Hematopoietic multipotent progenitor cell treated with erythropoietin and hydrocortisone succinate and interleukin-3 and kit ligand, for 8 days (in vitro differentiated cells): ENCODE measurements at places on chromosomes 1 and 21.
A peak's percentile ranks its signal among the peaks of the same experiment; 100 is the strongest.

DNA sequence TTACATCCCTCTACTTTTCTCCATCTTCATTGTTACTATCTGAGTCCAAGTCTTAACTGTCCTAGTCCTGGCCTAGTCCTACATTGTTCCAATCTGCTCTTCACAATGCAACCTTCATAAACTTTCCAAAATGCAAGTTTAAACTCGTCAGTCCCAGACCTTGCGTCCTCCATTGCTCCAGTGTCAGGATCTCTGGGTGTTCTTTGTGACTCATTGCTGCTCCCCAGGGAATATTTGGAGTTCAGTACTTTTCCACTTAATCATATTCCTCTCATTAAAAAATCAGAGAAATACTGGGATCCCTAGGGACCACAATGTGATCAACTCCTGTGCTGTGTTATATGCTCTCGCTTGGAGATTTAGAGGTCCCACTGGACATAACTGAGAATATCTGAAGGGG lies 18.0 kb upstream of the KPRP start:
- no peak for DNase-seq

GRCh38 chr21:43731891-43732711 lies 13.2 kb downstream of the PDXK start:
- DNase-seq, result no peak

DNA sequence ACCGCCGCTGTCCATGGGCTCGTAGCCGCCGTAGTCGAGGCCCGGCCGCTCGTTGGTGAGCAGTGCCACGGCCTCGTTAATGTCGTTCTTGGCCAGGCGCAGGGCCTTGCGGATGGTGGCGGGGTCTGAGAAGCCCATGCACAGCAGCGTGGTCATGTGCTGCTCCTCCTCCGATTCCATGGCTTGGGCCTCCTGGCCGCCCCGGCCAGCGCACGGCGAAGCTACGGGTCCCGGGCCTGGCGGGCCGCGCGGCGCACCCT lies 300 bp downstream of the USP24 start:
- no peak for DNase-seq

GRCh38 chr1:207644852-207645634 lies at the start of gene CR1L:
CR1L (plus strand) TSS chr1:207645133; CDS start chr1:207645234, 101 bp downstream.
- peak; percentile 92 for DNase-seq

GRCh38 chr1:114009393-114009792 lies 30.1 kb downstream of the OLFML3 start:
- DNase-seq, result no peak

- peak; percentile 55 for DNase-seq
Measured at GRCh38 chr1:203796236-203796605, 798 bp downstream of the ZBED6 start.

- no peak for DNase-seq
Measured at GRCh38 chr1:227828786-227829185, 13.3 kb downstream of the PRSS38 start.

GRCh38 chr1:214213136-214213535 lies 67.8 kb upstream of the SMYD2 start:
- no peak for DNase-seq

GRCh38 chr1:7322283-7322785 lies 448.8 kb upstream of the VAMP3 start:
- no peak for DNase-seq

- no peak for DNase-seq
Measured at GRCh38 chr1:148160343-148161052, 8.4 kb upstream of the NBPF11 start.

DNA sequence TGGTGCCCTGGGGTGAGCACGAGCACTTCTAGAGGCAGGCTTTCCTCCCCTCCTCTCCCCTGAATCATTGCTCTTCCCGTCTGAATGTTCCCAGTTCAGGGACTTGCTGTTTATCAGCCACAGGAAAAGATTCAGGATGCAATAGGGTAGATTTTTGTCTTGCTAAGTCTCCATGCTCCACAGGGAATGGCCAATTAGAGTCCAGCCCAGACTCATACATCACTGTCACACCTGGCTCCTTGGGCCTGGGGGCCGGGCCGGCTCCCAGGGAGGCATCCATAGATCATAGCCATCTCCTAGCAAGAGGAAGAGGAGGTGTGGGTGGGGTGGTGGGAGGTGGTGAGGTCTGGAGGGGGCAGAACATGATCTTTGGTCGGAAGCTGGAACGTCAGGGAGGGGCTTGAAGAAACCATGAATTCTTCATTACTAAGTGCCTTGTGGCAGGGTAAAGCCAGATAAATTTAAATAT lies 83.4 kb downstream of the LRRN2 start:
- no peak for DNase-seq

DNA sequence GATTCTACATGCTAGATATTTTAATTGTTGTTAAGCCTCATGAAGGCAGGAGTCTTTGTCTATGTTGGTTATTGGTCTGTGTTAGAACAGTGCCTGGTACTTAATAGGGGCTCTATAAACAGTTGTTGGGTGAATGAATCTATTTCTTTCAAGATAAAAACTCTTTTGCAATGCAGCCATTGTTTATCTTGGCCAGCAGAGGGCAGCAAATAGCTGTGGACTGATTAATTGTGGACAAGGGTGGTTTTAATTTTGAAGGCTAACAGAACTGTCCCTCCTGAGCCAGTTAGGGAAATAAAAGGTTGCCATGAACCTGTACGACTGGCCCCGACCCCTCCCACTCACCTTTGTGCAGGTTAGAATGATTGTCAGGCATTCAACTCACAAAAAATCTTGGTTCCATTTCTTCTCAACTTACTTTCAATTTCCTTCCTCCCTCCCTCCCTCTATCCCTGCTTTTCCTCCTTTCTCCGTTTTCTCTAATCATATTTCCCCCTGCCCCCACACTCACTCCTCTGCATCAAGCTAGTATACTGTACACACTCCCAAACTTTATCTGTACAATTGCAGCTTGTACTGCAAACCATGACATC lies 66.3 kb upstream of the DIRAS3 start:
- peak; percentile 54 for DNase-seq

- DNase-seq, result peak; percentile 99
Measured at GRCh38 chr1:160046494-160047110, 14.8 kb upstream of the PIGM start.

DNA sequence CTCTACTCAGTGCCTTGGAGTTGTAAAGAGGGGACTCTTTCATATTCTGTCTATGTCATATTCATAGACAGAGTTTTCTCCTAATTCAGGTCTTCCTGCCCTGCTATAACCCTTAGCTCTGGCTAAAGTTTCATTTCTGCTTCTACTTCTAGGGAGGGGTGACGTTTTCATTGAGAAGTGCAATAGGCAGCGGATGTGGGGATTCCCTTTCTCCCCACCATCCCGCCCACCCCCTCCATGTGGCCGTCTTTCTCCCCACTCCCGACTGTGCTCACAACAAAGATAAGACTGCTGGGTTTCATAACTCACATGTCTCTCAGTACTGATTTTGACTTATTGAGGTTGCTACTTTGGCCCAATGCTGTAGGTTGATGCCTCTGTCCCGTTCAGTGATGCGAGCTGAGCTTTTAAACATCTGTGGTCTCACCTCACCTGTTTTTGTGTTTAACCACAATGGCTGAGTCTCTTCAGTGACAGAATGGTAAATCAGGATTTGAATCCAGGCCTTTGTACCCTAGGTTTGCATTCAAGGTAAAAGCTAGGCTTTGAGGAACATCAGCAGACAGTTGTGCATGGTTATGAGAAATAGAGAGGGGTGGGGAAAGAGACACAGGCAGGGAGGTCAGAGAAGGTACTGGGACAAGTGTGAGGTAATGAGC lies 7.8 kb upstream of the KIF14 start:
- no peak for DNase-seq

DNA sequence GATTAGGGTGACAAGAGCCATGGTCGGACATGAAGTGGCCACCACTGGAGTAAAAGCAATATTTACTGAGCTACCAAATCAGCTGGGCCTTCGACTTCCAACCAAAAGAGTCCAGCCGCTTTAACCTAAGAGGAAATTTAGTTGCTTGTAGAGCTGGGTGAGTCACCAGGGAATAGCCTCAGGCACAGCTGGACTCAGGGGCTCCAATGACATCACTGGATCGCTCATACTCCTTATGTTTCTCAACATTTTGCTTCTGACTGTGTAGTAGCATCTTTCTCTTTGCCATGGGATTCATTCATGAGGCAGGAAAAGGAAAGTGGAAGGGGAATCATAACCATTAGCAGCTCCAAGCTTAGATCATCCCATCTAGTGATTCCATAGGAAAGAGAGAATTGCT lies 664.4 kb downstream of the MATN1 start:
- no peak for DNase-seq

GRCh38 chr1:202355944-202356553 lies 7.5 kb downstream of the PPP1R12B start:
- no peak for DNase-seq

- DNase-seq, result no peak
Measured at GRCh38 chr1:91141858-91142257, 120.0 kb upstream of the ZNF644 start.

GRCh38 chr1:26574719-26575251 lies 45.2 kb downstream of the RPS6KA1 start:
- no peak for DNase-seq

DNA sequence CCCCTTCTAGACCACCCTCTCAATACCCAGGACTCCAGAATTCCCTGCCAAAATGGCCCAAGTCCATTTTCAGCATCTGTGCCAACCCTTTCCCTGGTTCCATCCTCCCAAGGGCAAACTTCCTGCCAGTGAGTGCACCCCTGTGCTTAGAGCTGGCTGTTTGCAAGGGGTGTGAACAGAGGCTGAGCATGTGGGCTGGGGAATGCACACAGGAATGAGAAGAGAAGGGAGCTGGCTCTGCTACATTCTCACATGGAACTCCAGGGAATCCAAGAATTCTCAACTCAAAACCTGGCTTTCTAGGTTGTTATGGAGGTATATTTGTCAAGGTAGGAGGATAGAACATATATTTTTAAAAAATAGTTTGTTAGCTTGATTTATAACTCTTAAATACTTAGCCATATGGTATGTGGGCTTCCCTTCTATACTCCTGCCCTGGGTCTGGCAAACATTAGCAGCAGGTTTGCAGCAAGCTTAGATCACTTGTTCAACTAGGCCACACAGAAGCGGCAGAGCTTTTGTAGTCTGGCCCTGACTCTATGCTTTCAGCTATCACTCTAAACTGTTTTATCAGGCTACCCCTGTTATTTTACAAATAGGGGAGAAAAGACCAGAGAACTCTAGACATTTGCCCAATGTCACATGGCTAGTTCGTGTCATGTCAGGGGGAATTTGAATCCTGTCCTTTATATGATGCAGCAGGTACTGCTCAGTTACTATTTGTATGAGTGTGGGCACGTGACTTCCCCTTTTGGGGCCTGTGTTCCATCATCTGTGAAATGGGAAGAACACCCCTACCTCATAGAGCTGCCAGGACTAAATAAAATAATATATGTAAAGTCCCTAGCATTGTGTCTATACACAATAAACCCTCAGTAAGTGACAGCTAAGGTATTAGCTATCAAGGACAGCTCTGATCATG lies 8.1 kb upstream of the STMN1 start:
- no peak for DNase-seq

DNA sequence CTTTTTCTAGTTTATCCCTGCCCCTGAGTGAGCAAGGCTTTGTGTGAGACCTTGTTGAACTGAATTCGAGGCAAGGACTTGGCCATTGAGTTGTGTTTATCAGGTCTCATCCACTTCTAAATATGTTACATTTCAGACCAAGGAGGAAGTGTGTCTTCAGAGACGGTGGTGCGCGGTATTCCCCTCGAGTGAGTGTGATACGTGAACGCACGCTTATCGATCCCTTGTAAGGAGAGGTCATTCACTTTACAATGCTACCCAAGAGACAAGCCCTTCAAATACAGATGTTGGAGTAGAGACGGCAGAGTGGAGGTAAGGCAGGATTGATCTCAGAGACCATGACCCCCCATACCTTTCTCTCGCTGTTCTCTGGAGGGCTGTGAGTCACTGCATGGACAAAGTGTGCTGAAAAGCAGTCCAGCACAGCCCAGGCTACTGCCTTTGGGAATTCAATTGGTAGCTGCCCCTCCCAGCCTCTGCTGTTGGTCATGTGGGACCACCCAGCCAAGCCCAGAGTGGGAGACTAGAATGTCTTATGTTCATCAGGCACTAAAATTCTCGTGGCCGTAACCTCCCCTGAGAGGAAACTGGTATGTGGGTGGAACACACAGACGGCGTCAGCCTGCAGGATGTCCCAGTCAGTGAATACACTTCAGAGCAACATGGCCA lies 16.3 kb upstream of the MTARC1 start:
- DNase-seq, result no peak

GRCh38 chr1:12473596-12474362 lies 144.2 kb downstream of the DHRS3 start:
- DNase-seq, result no peak

GRCh38 chr21:38186661-38187270 lies 70.0 kb upstream of the KCNJ15 start:
- no peak for DNase-seq

DNA sequence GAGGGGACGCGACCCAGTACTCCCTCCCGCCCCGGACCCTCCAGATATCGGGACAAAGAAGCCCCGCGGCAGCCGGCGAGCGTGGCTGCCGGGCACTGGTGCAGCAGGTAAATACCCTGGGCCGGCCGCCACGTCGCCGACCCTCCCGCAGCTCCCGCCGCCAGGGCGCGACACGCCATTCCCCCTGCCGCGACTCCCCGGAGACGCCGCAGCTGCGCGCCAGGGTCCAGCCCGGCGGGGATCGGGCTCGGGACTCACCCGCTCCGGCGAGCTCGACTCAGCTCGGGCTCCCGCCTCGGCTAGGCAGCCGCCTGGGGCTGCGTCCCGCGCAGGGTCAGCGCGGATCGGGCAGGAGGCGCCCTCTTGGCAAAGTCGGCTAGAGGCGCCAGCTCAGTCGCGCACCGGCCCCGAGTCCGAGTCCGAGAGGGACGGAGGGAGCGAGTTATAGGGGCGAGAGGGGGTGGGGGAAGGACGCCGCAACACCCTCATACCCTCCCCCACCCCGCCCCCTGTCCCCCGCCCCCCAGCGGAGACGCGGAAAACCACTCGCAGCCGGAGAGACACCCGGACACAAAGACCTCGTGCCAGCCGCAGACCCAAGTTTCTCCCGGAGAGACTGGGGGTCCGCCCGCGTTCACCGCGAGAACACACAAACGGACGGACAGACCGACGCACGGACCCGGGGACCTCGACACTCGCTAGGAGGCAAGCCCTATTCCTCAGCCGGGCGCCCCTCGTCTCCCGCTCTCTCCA lies 985 bp downstream of the SYT6 start:
- DNase-seq, result no peak

DNA sequence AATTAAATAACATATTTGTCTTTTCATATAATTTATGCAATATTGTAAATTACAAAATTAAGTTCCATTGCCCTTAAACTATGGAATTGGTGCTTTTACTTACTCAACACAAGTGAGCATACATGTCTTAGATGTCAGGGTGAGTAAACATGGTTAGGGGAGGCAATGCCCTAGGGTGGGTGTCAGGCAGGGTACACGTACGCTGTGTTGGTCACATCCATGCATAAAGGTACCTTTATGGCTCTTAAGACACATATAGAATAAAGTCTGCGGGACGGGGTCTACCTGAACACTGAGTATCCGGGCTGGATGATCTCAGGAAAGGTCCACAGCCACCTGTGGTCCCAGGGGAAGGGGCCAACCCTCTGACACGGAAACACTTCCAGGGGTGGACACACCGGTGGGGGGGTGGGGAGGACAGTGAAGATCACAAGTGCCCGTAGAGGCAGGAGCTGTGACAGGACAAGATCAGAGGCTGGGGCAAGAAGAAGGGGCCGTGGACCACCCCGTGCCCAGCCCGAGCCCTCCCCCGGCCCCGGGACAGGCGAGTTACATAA lies 720 bp downstream of the LIN9 start:
- DNase-seq, result peak; percentile 36
